ENCODE measurements at places on chromosomes 5 and 9.
A peak's percentile ranks its signal among the peaks of the same experiment; 100 is the strongest.

DNA sequence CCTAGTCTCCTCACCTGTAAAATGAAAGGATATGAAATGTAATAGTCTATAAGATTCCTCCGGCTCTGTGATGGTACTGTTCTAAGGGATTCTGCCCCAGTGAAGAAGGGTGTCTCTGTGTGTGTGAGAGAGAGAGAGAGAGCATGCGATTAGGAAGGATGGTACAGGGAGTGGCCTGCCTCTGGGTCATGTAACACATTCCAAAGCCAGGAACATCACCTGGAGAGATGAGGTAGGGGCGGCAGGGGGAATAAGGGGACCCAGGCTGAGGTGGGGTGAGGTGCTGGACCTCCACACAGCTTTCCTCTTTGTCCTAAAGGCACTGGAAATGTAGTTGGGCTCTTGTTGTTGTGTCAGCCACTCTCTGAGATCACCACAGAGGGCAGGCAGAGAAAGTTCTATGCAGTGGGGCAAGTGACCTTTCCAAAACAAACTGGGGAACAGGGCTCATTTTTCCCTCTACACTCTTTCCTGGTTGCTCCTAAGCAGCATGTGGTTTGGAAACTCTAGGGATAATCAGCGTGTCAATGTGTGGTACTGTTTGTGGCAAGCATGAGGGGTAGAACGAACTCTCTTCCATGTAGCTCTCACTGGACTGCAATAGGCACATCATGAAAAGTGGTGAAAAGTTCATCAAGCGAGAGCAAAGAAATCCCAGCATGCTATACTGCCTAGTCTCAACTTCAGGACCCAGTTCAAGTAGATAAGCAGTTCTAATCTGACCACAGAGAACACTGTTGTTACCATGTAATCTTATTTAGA, 65.0 kb downstream of the SEMA6A start:
- DNase-seq: no peak

- DNase-seq: no peak
Measured at GRCh38 chr5:53276825-53277224, 167.3 kb upstream of the MOCS2 start.

GRCh38 chr5:1111727-1112289, at the start of gene SLC12A7:
SLC12A7 (minus strand) TSS chr5:1112063; CDS start chr5:1111991, 72 bp downstream.
- no peak for DNase-seq

DNA sequence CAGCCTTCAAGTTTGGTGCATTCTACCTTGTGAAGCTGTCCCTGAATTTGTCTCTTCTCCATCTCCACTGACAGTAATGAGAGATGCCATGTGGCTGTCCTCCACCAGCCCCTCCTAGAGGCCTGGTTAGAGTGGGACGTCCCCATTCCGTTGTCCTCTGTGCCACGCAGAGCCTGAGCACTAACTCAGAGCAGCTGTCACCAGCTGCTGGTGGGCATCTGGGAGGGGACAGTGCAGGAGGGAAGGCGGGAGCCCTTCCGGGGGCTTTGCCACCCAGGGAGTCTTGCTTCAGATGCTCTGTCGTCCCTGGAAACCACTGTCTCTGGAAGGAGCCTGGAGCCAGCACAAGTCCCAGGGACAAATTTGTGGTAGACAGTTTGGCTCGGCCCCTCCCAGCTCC, 78.6 kb downstream of the PDZD2 start:
- no peak for DNase-seq

GRCh38 chr5:167071981-167072610, 1219.3 kb upstream of the WWC1 start:
- no peak for DNase-seq

DNA sequence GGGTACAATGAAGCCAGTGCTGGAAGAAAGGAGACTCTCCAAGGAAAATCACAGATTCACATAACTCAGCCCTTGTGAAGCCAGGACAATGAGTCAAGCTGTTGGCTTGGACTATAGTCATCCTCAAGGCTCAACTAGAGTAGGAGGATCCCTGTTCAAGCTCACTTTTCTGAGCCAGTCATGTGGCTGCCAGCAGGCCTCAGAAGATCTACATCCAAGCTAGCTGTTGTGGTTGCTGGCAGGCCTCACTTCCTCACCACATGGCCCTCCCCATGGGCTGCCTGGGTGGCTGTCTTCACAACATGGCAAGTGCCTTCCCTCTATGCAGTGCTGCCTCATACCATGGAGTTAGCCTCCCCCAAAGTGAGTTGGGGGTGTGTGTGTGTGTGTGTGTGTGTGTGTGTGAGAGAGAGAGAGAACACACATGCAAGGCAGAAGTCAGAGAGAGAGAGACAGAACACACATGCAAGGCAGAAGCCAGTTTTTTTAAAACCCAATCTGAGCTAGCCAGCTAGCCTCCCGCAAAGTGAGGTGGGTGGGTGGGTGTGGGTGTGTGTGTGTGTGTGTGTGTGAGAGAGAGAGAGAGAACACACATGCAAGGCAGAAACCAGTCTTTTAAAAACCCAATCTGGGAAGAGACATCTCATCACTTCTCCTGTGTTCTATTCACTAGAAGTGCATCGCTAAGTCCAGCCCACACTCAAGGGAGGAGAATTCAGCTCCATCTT, 17.1 kb downstream of the SCAI start:
- DNase-seq: peak; percentile 53

- DNase-seq: no peak
Measured at GRCh38 chr5:174229514-174230370, 184.2 kb downstream of the NSG2 start.

- no peak for DNase-seq
Measured at GRCh38 chr9:125202846-125203618, 2.7 kb downstream of the RABEPK start.

DNA sequence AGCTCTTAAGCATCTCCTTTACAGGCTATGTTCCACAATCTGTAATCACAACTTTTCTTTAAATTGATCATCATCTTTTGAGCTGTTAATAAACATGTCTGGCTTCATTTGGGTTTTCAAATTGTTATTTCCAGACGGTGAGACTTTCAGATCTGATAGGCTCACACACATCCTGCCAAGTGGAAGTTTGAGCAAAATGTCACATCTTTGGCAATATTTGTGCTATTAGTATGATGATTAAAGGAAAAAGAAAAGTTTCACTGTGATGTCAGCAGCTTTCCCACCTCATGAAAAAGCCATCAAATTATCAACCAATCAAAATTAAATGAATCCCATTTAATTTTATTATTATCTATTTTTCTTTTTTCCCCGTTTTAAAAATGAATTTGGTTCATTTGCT, 29.8 kb downstream of the SLC1A1 start:
- DNase-seq: no peak

DNA sequence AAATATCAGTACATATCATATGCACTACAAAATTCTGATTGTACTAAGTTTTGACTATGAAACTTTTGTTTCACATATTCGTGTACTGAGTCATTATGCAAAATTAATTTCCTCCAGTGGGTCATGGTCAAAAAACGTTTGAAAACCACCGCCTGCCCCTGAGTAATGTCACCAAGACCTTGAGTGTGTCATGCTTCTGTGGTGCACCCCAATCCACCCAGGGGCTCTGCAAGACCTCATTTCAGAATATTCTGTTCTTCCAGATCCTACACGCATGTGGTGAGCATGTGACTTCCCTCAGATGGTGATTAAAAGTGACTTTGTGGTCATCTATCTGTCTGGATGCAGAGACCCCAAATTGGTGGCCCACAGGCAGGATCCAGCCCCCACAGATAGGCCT, 31.0 kb downstream of the ABLIM3 start:
- DNase-seq: no peak

GRCh38 chr5:150138551-150139265, 16.9 kb downstream of the PDGFRB start:
- DNase-seq: no peak

GRCh38 chr5:151663617-151664293, 23.0 kb downstream of the SPARC start:
- no peak for DNase-seq

DNA sequence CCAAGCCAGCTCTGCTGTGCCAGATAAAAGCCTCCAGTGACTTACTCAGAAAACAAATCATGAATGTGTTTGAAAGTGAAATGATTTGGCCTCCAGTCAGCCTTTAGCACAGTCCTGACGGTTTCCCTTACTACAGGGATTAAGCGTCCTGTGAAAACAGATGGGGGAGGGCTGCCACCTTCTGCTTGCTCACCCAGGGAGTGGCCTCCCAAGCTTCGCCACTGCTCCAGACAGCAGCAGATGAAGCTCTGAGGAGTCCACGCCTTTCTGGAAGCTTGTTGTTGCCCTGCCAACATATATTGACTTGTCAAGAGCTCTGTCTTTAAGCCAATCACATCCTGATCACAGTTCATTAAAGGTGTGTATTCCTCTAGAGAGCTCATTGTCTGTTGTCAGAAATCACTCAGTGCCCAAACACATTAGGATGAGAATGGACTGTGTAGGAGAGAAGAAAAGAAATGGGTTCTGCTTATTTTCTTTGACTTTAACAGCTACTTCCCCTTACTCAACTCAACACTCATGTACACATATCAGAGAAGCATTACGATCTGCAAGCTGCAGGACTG, 4.9 kb upstream of the FYB1 start:
- no peak for DNase-seq

GRCh38 chr9:126113756-126114408, 212.7 kb upstream of the MVB12B start:
- DNase-seq: no peak

GRCh38 chr5:10251405-10251804, 1.3 kb downstream of the CCT5 start:
- no peak for DNase-seq

- no peak for DNase-seq
Measured at GRCh38 chr9:35136866-35137265, 21.2 kb upstream of the ATOSB start.

GRCh38 chr5:169702693-169703481, 65.8 kb downstream of the DOCK2 start:
- no peak for DNase-seq

DNA sequence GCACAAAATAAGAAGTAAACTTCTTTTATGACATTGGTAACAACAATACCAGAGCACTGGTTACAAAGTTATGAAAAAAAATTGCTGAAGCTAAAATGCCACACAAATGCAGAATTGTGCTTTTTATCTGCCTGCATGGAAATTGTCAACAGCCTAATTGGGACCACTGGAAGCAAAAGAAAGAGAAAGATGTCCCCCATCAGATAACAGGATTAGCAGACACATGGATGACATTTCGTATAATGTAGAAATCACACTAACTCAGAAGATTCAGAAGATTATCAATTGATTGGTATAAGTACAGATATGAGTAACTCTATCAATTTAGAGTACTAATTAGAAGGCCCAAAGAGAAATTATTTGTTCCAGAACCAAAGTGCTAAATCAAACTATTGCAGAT, 19.1 kb upstream of the FRMD3 start:
- no peak for DNase-seq

GRCh38 chr9:137703842-137704508, 85.2 kb downstream of the EHMT1 start:
- no peak for DNase-seq

- DNase-seq: no peak
Measured at GRCh38 chr9:94780516-94780950, 54.0 kb downstream of the AOPEP start.

DNA sequence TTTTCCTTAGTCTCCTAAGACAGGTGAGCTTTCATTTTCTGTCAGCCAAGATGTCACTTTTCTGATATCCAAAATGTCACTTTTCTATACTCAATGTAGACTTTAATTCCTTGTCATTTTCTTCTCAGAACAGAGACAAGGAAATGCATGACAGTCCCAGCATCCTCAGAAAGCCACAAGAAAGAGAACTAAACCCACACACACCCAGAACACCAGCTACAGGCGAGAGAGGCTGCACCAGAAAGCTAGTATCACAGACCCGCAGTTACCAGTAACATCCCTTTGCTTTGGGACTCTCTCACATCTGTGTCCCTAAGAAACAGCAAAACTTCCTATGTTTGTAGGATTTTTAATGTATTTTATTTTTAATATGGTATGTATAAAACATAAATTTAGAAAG, 17.1 kb downstream of the TRMO start:
- DNase-seq: peak; percentile 44

- no peak for DNase-seq
Measured at GRCh38 chr9:78010445-78010844, 21.2 kb downstream of the GNAQ start.

DNA sequence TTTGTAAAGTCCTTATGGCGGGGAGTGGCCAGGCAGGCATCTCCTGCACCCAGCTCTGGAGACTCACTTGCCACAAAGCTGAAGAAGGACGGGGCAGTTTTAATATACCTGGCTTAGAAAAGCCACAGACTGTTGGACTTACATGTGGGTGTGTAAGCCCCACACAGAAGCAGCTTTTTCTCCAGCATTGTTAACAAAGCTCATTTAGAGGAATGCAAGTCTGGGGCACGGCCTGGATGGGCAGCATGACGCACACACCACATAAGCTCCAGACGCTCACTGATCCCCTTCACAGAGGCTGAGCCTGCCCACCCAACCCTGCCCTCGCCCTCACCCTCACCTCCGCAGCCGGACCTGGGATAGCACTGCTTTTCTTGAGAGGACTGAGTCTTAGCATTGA, 58.0 kb upstream of the PDE8B start:
- DNase-seq: no peak

DNA sequence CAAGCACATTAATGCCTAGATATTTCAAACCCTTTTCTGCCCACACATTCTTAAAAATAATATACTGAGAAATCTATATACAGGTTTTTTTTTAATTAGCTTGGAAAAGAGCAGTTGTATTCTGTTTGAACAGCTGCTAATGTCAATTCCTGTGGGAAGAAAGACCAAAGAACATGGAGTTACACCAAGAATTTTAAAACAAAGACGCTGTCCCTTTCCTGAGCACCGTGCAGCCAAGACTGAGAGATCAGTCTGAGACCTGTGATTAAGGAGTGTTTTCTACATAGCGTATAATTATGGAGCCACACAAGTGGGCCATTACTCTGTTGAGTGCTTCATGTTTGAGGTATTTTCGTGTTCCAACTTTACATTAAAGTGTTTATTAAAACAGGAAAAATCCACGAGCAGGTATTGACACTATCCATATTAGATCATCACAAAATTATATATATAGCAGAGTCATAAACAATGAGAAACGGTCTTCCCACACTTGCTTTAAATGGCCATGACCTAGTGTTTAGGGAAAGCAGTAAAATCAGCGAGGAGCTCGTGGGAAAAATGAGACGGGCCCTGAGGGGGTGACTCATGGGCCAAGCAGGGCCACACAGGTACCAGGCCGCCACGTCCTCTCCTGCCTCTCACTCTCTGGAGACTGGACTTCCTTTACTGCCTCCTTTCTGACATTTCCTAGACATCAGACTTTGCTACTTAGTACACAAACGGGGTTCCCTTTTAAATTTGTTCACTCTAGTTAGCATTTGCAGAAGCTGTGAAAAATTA, 153.1 kb upstream of the OTULINL start:
- DNase-seq: no peak

GRCh38 chr5:154683101-154683880, 71.9 kb upstream of the LARP1 start:
- DNase-seq: no peak

DNA sequence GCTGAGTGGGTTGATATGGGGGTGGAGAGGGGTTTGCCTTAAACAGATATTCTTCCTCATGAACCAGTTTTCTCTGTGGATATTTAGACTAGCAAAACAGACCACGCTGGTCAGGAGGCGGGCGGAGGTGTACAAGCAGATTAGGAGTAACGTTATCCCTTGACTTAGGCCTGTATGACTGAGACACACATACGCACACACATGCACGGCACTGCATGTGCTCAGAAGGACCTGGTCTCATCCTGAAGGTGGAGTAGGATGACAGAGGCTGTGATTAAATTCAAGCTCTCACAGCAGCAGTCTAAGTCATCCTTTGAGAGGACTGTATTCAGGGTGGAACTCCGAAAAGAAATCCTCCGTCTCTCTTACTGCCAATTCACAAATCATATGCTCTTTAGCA, 209.7 kb downstream of the DIRAS2 start:
- DNase-seq: no peak
